Keratinocyte (primary cell): ENCODE measurements at places on chromosomes 13 and 19. TPM values are rescaled to one million over a fixed set of nuclear protein-coding genes. Genes with fewer than 3 reads are reported as not detected.
A peak's percentile ranks its signal among the peaks of the same experiment; 100 is the strongest.

The CAPS gene
- polyA plus RNA-seq = 1.6 to 3.6 TPM (median 2.7 TPM) in 3 replicates

DNA sequence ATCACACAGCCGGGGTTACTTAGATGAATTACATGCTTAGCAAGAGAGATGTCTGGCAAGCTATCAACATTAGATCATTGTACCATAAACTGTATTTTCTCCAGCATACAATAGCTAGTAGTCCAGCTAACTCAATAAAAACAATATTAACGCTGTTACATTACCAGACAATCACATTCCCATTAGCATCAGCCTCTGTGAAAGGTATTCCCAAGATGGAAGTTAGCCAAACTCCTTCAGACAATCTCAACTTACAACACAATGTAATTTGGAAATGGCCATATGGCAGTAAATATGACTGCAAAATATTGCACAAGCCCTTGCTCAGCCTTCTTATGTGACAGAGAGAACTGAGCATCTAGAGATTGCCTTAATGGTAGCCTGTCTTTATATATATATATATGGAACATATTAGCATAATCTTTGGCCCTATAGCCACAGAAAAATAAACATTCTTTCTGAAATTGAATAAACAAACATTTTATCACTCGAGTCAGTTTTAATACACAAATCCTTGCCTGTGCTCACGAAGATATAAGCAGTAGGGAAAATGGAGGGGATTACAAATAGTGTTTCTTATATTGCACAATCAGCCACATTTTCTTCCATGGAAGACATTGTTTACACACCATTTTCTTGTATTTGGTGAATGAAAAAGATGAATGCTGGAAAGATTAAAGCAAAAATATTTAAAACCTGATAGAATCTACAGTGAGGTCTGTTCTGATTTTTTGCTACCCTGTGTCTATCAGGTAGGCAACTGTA lies 1060.5 kb downstream of the DIAPH3 start:
- no peak for DNase-seq
- H3K4me3 ChIP-seq = no peak overlapping the region
- no peaks in the 10 kb centered on the region for H3K27me3 ChIP-seq
- H3K27ac ChIP-seq = no peak overlapping the region
- H3K36me3 ChIP-seq = no peaks in the 10 kb centered on the region

DNA sequence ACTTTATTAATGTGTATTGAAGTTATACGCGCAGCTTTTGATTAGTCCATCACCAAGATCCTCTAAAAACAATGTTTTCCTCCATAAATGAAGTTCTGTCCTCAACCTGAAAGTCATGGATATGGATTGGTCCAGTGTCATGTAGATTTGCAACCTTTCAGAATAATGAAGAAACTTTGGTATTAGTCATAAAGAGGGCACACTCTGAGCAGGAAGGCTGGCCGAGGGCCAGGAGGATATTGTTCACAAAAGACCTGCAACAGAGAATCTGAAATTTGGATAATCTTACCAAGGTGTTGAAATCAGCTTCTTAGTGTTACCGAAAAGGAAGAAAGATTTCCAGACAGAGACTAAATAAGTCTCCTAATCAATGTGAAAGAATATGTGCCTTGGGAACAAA lies 20.7 kb downstream of the CLDN10 start:
- no peak overlapping the region for H3K4me3 ChIP-seq
- no peaks in the 10 kb centered on the region for H3K4me1 ChIP-seq
- H3K27me3 ChIP-seq = no peaks in the 10 kb centered on the region
- DNase-seq = no peak

DNA sequence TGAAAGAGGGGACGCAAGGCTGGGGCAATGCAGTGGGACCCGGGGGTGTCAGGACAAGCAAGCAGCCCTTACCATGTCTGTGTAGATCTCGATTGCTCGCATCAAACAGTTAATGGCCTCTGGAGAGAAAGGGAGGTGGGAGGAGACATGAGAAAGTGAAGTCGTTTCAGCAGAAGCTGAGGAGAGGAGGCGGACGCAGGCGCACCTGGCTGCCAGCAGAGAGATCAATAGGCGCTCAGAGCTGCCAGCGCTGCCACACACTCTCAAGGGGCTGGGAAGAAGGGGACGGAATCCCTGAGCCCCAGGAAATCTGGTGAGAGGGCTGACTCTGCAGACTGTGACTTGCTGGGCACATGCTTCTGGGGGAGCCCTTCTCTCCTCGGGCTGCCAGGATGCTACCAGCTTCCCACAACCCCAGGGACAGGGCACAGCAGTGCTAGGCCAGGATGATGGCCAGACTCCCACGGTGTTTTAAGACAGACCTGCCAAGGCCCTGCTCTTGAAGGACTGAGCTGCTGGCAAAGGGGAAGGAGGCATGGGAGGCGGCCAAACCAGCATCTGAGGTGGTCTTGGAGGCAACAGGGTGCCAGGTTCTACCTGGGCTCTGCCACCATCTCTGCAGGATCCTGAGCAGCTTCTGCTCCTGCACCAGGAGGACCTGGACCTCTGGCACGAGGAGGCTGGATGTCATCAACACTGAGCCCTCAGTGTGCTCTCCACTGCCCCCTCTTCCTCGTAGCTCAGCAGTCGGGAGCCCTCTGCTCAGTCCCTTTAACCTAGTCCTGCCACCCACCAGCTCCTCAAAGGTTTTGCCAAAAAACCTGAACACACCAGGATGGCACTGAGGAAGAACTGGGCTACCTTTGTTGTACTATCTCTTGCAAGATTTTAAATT lies 11.7 kb upstream of the KPTN start:
- H3K4me3 ChIP-seq = no peak overlapping the region
- H3K4me1 ChIP-seq = no peaks in the 10 kb centered on the region
- no peak for DNase-seq
- no peaks in the 10 kb centered on the region for H3K27me3 ChIP-seq
- H3K36me3 ChIP-seq = peaks cover 35% of the 10 kb centered on the region

GRCh38 chr13:75299246-75299645 lies 182.7 kb downstream of the TBC1D4 start:
- no peak overlapping the region for H3K4me3 ChIP-seq
- H3K27ac ChIP-seq = no peak overlapping the region
- H3K4me1 ChIP-seq = no peaks in the 10 kb centered on the region
- no peaks in the 10 kb centered on the region for H3K36me3 ChIP-seq

- no peaks in the 10 kb centered on the region for H3K27me3 ChIP-seq
- peaks cover 22% of the 10 kb centered on the region for H3K4me1 ChIP-seq
- H3K36me3 ChIP-seq = no peaks in the 10 kb centered on the region
- H3K27ac ChIP-seq = no peak overlapping the region
These were observed 3.4 kb upstream of the TNNI3 start for GRCh38 chr19:55160986-55161365.

The NUP58 gene
- polyA plus RNA-seq = 36.3 to 51.5 TPM (median 43.8 TPM) in 3 replicates

The RPL13A gene
- 1,826 to 4,676 TPM (median 3,383 TPM) in 3 replicates for polyA plus RNA-seq

GRCh38 chr13:48602296-48603016 lies 51.3 kb upstream of the CYSLTR2 start:
- no peaks in the 10 kb centered on the region for H3K36me3 ChIP-seq
- no peak overlapping the region for H3K27ac ChIP-seq
- no peak for DNase-seq
- H3K4me3 ChIP-seq = no peak overlapping the region
- no peaks in the 10 kb centered on the region for H3K4me1 ChIP-seq

- DNase-seq = no peak
- no peak overlapping the region for H3K27ac ChIP-seq
- H3K4me3 ChIP-seq = no peak overlapping the region
- no peaks in the 10 kb centered on the region for H3K4me1 ChIP-seq
- no peaks in the 10 kb centered on the region for H3K27me3 ChIP-seq
These were observed 37.0 kb upstream of the MAP3K10 start for GRCh38 chr19:40154121-40154680.

GRCh38 chr13:76214001-76214400 lies 577.9 kb downstream of the LMO7 start:
- H3K27me3 ChIP-seq = no peaks in the 10 kb centered on the region
- no peak for DNase-seq
- no peak overlapping the region for H3K27ac ChIP-seq
- H3K36me3 ChIP-seq = no peaks in the 10 kb centered on the region
- no peak overlapping the region for H3K4me3 ChIP-seq

The CRX gene
- polyA plus RNA-seq = not detected in 3 replicates

- peak overlapping the region; percentile 57 for H3K27ac ChIP-seq
- no peaks in the 10 kb centered on the region for H3K27me3 ChIP-seq
These were observed 20.7 kb downstream of the SAMD4B start for GRCh38 chr19:39362682-39363657.

DNA sequence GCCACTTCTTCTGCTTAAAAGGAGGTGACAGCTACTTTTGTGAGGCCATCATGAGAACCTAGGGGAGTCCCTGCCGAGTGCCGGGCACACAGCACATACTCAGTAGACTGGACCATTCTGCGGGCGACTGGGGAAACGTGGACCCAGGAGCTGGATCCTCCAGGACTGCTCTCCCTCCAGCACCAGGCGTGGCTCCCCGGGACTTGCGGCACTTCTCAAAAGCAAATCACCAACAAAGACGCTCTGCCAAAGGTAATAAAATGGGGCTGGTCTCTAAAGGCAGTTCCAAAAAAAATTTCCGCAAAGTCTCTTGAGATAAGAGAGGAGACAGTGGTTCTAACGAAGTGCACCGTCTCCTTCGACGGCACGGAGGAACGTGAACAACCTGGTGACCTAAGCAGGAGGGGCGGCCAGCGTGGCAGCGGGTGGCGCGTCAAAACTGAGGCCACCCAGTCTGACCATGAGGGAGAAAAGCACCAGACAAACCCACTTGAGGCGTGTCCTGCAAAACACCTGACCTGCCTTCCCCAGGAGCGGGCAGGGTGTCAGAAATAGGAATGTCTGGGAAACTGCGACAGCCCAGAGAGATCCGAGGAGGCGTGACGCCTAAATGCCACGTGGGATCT lies 1.4 kb upstream of the TMPRSS9 start:
- peaks cover 40% of the 10 kb centered on the region for H3K27me3 ChIP-seq
- no peaks in the 10 kb centered on the region for H3K4me1 ChIP-seq
- no peak overlapping the region for H3K27ac ChIP-seq
- no peak for DNase-seq
- no peaks in the 10 kb centered on the region for H3K36me3 ChIP-seq
- H3K4me3 ChIP-seq = no peak overlapping the region

The GRIK5 gene
- polyA plus RNA-seq = 0.06 to 0.44 TPM (median 0.17 TPM) in 3 replicates

GRCh38 chr19:16116067-16116466 lies 4.4 kb downstream of the RAB8A start:
- no peaks in the 10 kb centered on the region for H3K27me3 ChIP-seq
- H3K4me3 ChIP-seq = no peak overlapping the region
- no peak for DNase-seq
- H3K27ac ChIP-seq = no peak overlapping the region
- peaks cover 24% of the 10 kb centered on the region for H3K36me3 ChIP-seq

GRCh38 chr13:75473468-75473867 lies 8.5 kb downstream of the TBC1D4 start:
- no peak overlapping the region for H3K4me3 ChIP-seq
- no peaks in the 10 kb centered on the region for H3K36me3 ChIP-seq
- no peaks in the 10 kb centered on the region for H3K27me3 ChIP-seq
- H3K27ac ChIP-seq = no peak overlapping the region
- peaks cover 9% of the 10 kb centered on the region for H3K4me1 ChIP-seq

The ZNF730 gene
- polyA plus RNA-seq = 0.05 to 0.08 TPM (median 0.06 TPM) in 3 replicates

The GAPDHS gene
- 0.08 TPM in 1 of 3 replicates, not detected in the others for polyA plus RNA-seq

GRCh38 chr13:76762721-76763120 lies 123.5 kb downstream of the KCTD12 start:
- H3K36me3 ChIP-seq = no peaks in the 10 kb centered on the region
- H3K4me1 ChIP-seq = no peaks in the 10 kb centered on the region
- H3K27me3 ChIP-seq = no peaks in the 10 kb centered on the region
- no peak overlapping the region for H3K27ac ChIP-seq
- no peak for DNase-seq

The TEX26 gene
- not detected in 3 replicates for polyA plus RNA-seq

The MBD3L2 gene
- polyA plus RNA-seq = not detected in 3 replicates

GRCh38 chr13:85386424-85386823 lies 412.8 kb downstream of the SLITRK6 start:
- H3K4me3 ChIP-seq = no peak overlapping the region
- no peaks in the 10 kb centered on the region for H3K4me1 ChIP-seq
- DNase-seq = no peak
- no peaks in the 10 kb centered on the region for H3K27me3 ChIP-seq

- H3K27me3 ChIP-seq = no peaks in the 10 kb centered on the region
- H3K27ac ChIP-seq = no peak overlapping the region
- no peaks in the 10 kb centered on the region for H3K4me1 ChIP-seq
- DNase-seq = no peak
- no peaks in the 10 kb centered on the region for H3K36me3 ChIP-seq
These were observed 16.3 kb upstream of the RNASEH2B start for GRCh38 chr13:50893211-50893852.

- H3K36me3 ChIP-seq = peaks cover 11% of the 10 kb centered on the region
- no peaks in the 10 kb centered on the region for H3K27me3 ChIP-seq
- no peaks in the 10 kb centered on the region for H3K4me1 ChIP-seq
These were observed 15.0 kb downstream of the NUFIP1 start for GRCh38 chr13:44974056-44974793.

DNA sequence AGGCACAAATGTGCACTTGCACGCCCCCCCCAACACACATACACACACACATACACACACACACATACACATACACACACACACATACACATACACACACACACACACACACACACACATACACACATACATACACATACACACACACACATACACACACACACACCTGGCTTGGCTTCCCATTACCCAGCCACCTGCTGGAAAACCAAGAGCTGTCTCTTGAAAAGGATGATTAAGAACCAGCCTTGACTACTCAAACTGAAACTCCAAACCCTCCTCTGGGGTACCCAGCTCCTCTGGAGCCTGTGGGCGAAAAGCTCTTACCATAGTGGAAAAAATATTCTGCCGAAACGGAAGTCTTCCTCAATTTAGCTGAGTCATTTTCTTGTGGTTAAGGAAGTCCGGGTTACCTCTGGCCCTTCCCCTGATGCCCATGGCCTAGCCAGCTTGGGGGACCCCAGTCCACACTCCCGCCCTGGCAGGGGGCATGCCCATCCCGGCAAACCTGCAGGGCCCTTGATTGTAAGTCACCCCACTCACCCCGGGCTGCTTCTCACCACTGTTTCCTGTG lies 21.9 kb downstream of the CEBPA start:
- no peak overlapping the region for H3K27ac ChIP-seq
- H3K4me1 ChIP-seq = no peaks in the 10 kb centered on the region
- no peaks in the 10 kb centered on the region for H3K27me3 ChIP-seq
- no peaks in the 10 kb centered on the region for H3K36me3 ChIP-seq
- no peak for DNase-seq

The ZNF606 gene
- polyA plus RNA-seq = 2.8 to 3.5 TPM (median 3.5 TPM) in 3 replicates

- DNase-seq = no peak
- no peak overlapping the region for H3K27ac ChIP-seq
- H3K4me3 ChIP-seq = no peak overlapping the region
- no peaks in the 10 kb centered on the region for H3K4me1 ChIP-seq
- no peaks in the 10 kb centered on the region for H3K36me3 ChIP-seq
- no peaks in the 10 kb centered on the region for H3K27me3 ChIP-seq
These were observed 710.9 kb upstream of the SPRY2 start for GRCh38 chr13:81051873-81052272.
